ENCODE measurements at places on chromosomes 5 and 9.
A peak's percentile ranks its signal among the peaks of the same experiment; 100 is the strongest.

DNA sequence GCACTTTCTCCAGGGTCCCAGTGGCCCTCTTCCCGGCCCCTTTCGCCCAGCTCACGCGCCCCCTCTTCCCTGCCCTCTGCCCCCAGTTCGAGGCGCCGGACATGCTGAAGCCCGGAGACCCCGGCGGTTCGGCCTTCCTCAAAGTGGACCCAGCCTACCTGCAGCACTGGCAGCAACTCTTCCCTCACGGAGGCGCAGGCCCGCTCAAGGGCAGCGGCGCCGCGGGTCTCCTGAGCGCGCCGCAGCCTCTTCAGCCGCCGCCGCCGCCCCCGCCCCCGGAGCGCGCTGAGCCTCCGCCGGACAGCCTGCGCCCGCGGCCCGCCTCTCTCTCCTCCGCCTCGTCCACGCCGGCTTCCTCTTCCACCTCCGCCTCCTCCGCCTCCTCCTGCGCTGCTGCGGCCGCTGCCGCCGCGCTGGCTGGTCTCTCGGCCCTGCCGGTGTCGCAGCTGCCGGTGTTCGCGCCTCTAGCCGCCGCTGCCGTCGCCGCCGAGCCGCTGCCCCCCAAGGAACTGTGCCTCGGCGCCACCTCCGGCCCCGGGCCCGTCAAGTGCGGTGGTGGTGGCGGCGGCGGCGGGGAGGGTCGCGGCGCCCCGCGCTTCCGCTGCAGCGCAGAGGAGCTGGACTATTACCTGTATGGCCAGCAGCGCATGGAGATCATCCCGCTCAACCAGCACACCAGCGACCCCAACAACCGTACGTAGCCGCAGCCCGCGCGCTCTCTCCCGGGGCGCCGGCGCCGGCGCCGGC lies 1.0 kb downstream of the PRDM6 start:
- DNase-seq, result no peak

- DNase-seq, result no peak
Measured at GRCh38 chr9:36993933-36994764, 39.9 kb downstream of the PAX5 start.

GRCh38 chr9:113543982-113544303 lies 80.4 kb downstream of the RGS3 start:
- DNase-seq, result no peak

DNA sequence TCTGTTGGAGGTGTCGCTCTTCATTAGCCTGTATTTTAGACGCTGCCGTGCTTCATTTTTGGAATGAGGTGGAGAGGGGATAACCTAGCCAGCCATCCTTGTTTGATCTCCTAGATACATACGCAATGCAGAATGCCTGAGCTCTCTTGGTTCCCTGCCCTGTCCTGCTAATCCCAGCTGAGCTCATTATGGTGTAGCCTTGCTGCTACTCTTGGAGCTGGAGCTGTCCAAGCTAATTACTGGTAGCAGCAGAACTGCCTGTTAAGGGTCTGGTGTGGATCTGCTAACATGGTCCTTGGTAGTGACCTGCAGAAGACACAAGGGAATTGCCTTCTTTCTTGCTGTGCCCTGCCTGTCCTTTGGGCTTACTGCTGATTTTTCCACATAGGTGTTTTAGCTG lies 207.9 kb downstream of the CNTLN start:
- DNase-seq, result no peak

DNA sequence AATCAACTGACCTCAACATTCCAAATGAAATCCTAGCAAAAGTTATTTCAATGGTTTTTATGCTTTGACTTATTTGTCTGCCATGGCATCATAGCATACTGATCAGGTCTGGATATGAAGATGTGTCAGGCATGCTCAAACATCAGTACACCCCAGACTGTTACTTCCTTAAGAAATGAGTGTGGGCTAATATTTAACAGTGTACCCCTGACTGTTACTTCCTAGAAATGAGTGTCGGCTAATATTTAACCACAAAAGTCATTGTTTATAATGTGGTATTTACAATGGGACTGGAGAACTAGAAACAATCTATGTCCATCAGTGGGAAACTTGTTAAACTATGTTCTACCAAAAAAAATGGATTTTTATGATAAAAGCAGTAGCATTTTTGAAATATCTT lies 38.1 kb upstream of the HNRNPA0 start:
- DNase-seq, result no peak

DNA sequence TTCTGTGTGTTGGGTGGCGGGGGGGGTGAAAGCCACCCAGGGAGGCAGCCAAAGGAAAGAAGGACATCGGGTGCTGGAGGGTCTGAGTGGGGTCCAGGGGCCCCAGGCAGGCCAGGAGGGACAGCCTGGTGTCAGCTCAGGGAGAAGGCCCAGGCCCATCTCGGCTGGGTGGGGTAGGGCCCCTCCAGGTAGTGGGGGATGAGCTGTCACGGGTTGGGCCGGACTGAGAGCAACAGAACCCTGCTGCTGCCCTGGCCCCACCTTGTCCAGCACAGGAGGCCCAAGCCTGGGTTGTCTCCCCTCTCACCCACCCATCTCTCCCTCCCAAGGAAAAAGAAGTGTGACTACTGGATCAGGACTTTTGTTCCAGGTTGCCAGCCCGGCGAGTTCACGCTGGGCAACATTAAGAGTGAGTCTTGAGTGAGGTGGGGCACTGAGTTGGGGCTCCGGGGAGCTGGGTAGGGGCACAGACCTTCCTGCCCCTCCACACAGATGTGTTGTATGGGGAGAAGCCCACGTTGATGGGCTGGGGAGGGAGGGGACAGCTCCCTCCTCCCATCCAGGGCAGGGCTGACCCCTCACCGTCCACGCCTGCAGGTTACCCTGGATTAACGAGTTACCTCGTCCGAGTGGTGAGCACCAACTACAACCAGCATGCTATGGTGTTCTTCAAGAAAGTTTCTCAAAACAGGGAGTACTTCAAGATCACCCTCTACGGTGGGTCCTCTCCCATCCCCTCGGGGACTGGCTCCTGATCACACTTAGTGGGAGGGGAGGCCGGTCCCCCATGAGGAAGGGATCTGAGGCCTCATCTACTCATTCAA lies 2.3 kb downstream of the LCN2 start:
- DNase-seq, result no peak

GRCh38 chr5:73625944-73626811 lies at the start of gene ARHGEF28:
Gene ARHGEF28 (plus strand): TSS chr5:73626196. CDS start chr5:73684852, 58,656 bp downstream.
- DNase-seq, result peak; percentile 75

DNA sequence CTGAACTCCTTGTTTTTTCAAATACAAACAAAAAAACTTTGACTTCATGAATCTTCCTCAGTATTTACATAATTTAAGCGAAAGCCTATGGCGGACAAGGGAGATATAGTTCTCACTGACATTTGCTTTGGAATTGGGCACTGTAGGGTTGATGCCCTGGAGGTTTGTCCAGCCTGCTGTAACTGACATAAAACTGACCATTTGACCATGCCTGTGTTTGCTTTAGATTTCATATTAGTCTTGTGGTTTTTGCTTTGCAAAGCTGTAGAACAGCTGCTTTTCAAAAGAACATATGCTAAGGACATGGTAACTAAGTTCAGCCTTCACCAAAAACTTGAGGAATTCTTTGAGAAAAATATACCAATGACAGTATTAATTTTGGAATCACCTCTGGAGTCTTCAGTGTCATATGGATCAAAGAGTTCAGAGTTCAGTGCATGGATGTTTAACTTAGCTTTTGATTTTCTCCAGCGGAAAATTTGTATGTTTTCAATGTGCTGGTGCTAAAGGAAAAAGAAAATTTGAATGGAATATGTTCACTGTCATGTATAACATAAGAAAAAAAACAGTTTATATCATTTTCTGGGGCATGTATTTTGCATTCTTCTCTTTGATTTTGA lies 1013.1 kb downstream of the NR2F1-AS1 start:
- peak; percentile 88 for DNase-seq

DNA sequence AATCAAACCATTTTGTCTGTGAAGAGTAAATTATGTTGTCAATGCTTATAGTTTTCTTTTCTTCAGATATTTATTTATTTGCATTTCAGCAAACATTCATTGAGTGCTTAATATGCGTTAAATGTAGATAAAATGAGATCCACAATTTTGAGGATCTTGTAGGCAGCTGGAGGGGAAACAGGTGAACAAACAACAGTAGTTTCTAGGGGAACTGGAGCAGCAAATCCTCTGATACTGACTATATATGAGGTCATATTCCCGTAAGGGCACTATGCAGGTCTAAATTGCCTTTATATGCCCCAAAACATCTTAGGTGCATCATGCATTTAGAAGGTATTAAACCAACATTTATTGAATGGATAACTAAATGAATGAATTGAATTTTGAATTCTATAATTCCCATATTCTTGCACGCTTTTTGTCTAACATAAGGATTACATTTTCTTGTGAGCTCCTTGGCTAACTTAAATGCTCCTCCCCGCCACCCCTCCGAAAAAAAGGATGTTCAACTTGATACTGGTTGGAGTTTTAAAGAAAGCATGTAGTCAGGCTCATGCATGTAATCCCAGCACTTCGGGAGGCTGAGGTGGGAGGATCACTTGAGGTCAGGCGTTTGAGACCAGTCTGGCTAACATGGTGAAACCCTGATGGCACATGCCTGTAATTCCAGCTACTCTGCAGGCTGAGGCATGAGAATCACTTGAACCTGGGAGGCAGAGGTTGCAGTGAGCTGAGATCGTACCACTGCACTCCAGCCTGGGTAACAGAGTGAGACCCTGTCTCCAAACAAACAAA lies 299.8 kb downstream of the TMEM38B start:
- DNase-seq, result no peak

DNA sequence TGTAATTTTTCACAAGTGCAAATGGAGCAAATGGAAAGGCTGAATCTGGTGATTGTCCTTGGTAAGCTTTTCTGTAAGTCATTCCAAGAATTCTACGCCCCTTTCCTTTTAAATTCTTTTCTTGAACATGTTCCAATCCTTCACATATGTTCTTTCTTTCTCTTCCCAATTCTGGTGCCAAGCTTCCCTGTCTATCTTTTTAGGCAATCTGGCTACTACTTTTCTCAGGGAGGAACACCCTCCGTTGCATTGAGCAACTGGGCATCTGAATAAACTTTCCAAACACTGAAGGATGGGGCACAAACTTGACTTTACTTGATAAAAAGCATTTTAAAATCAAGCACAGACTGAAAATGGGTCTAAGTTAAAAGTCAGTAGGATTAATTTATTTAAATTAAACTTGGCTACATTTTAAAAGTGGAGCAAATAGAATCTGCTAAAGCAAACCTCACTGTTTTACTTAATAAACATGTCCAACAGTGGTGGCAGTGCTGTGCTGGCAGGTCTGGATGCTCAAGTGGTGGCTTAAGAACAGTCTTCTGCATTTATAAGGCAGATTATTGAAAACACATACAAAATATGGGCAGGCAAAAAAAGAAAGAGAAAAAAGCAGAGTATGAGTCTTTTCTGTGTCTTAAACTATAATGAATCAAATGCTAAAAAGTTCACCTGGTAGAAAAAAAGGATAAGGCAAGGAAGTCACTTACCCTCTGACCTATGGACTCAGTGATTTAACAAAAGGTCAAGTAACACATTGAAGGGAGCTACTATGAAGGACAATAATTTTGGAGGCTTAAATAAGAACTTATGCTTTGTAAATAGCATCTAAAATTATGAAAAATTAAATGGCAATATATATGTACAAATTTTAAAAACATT lies 5.4 kb downstream of the ELL2 start:
- DNase-seq, result peak; percentile 54

- DNase-seq, result no peak
Measured at GRCh38 chr9:100072805-100073204, 26.0 kb downstream of the ERP44 start.

- DNase-seq, result peak; percentile 55
Measured at GRCh38 chr9:35798658-35799374, 7.4 kb downstream of the NPR2 start.

GRCh38 chr5:109199289-109199688 lies 210.5 kb downstream of the PJA2 start:
- DNase-seq, result no peak

DNA sequence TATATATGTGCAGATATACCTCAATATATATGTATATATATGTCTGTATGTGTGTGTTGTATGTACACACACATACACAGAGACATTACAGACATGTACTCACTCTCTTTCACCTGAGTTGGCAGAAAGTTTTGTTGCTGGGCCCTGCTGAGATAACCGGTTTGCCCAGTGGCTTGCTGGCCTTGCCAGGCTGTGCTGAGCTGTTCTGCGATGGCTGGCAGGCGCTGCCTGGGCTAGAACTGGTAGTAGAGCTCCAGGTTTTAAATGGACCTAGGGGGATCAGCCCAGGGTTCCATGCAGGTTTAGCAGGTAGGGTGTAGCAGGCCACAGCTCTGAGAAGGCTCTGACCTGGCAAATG lies 394.3 kb downstream of the GADD45G start:
- DNase-seq, result no peak

- DNase-seq, result no peak
Measured at GRCh38 chr5:172856336-172856735, 22.3 kb downstream of the ERGIC1 start.

GRCh38 chr9:108517651-108518365 lies 338.0 kb downstream of the ACTL7B start:
- no peak for DNase-seq

DNA sequence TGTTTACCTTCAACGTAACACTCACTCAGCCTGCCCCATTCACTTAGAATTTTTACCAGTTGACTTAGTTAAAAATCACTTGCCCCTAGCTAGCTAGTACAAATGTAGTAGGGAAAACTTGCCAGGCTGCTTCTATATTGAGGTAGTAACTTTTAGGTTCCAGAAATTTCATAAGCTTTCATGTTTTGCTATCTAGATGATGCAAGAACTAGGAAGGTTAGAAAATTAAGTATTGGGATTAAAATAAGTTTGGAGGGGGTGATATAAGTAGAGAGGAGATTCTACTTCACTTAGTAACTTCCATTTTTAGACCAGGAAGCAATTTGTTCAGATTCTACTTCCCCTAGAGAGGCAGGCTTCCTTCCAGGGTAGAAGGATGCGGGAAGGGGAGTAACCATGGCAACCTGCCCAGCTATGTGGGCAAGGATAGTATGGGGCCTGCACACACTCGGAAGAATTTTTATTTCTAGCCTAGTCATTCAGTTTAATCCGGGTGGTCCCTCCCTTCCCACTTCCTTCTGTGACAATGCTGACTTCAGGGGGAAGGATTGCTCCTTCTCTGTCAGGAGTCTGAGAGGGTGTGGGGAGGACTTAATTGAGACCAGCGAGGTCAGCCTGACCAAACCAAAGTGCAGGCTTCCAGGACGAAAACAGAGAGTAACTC lies 4.2 kb downstream of the DAB2 start:
- peak; percentile 88 for DNase-seq

DNA sequence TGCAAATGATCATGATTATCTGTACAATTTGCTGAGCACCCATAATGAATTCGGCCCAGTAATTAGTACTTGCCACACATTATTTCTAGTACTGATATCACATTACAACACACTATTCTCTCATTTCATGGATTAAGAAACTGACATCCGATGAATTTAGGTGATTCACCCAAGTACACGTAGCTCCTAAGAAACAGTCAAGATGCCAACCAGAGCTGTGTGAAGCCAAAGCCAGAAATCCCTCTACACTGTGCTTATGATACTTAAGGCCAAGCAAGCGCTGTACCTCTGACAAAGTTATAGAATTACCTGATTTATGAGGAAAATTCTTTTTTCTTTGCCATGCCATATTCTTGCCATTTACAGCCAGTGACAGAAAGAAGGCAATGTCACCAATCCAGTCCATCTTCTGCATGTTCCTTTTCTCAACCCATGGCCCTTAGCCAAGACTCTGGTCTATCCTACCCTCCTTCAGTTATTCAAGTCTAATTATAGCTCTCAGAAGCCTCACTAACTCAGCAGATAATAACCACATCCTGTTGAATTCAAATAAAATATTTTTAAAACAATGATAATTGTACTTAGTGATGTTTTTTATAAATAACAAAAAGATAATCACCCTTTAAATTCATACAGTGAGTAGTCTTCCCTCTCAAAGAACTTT lies 74.3 kb upstream of the PTGER4 start:
- peak; percentile 59 for DNase-seq

Measured in LHCN-M2 (cell line).